ENCODE measurements at places on chromosomes 1 and 21.

GRCh38 chr1:213231795-213232231 lies 180.8 kb downstream of the RPS6KC1 start:
- no peak for DNase-seq

GRCh38 chr1:112717263-112717873 lies 2.2 kb upstream of the PPM1J start:
- DNase-seq: no peak

DNA sequence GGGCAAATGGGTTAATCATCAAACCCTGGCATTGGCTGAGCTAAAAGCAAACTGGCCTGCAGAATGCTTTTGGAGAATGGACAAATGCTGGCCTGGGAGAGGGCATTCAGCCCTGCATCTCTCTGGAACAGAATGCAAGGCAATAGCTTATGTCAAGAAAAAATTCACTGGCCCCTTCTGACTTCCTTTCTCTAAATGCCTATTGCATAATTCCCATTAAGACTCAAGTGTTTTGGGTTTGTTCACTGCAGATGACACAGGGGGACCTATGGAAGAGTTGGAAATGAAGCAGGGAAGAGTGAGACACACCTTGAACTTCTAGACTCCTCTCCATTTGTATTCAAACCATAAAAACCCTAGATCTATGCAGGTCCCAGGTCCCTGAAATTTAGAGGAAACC lies 15.9 kb downstream of the PEA15 start:
- no peak for DNase-seq

GRCh38 chr1:5525597-5526384 lies 466.4 kb downstream of the NPHP4 start:
- DNase-seq: no peak

DNA sequence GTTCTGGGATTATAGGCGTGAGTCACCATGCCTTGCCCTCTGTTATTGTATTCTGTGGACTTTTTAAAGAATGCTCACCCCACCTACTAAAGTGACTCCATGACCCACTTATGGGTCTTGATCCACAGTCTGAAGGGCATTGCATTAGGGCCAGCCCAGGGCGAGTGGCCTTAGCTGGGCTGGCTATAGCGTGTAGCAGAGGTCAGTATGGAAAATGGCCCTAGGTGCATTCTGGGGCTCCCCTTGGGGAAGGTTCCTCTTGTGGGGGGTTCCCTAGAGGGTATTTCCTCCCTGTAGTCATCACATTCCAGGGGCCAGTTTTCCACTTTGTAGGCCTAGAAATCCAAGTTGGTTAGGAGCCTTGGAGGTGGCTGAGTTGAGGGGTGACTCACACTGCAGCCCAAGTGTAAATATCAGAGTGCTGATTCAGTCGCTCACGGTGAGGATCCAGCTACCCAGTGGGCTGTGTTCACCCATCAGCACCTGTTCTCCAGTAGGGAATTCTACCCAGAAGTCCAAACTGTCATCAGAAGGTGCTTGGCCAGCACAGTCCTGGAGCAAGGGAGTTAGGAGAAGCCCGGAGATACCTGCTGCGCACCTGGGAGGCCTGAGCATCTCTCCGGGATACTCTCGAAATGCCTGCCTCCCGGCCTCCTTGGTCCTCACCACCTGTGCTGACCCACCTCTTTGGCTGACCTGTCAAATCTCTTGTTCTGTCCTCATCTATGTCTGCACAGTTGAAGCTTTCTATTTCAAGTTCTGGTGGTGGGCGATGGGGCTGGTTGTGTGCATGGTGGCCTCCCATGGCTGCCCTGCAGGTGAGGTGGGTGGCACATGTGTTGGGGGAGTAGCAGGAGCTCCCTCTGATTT lies 52.2 kb downstream of the NENF start:
- no peak for DNase-seq
